ENCODE measurements at places on chromosomes 16 and 17.

DNA sequence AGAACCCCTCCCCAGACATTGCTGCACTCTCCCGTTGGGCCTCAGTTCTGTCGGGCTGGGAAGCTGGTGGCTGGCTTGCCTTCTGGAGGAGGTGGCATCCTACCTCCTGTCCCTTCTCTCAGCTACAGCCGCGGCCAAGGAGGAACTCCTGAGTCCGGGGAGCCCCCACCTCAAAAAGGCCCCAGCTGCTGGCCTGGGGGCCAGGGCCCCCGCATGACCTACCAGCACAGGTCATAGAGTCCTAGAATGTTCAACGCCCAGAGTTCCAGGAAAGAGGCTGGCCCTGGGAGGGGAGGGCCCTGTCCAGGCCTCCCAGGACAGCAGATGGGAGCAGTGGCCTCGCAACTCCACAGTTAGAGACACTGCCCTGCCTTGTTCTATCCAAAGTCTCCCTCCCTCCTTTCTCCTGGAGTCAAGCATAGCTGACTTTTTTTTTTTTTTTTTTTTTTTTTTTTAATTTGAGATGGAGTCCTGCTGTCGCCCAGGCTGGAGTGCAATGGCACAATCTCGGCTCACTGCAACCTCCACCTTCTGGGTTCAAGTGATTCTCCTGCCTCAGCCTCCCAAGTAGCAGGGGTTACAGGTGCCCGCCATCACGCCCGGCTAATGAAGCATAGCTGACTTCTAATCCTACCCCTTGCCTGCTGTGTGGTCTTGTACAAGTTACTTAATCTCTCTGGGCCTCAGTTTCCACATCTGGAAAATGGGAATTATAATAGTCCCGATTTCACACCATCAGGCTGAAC lies 7.1 kb downstream of the CARHSP1 start:
- no peak for DNase-seq

- no peak for DNase-seq
Observed at GRCh38 chr16:24217461-24217860, 38.7 kb upstream of the CACNG3 start.

GRCh38 chr17:49404361-49404760 lies 10.3 kb downstream of the PHB1 start:
- no peak for DNase-seq

DNA sequence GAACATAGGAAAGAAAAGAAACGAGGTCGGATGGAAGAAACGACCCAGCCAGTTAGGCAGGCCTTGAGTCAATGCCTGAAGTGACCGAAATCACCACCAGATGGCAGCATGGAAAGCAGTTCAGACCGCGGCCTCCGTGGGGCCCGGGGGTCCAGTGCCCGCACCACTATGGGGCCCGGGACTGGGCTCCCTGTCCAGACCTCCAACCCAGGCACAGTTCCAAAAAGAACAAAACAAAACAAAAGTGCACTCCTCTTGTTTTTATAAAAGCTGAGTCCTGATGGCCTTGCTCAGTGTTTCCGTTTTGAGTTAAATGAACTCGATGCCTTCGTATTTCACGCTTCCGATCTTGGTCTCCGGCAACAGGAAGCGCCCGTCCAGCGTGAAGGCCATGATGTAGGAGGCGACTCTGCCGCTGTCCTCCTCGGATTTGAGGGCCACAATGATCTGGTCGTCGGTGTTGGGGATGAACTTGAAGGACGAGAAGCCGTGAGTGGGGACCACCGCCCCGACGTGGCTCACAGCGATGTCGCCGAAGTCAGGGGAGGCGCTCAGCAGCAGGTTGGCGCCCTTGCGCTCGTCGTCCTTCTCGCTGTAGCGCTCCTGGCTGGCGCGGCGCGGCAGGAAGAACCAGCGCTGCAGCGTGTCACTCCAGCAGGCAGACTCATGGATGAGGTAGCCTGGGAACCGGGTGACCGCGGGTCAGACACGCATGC lies 13.7 kb upstream of the LGALS3BP start:
- DNase-seq, result peak; percentile 41

DNA sequence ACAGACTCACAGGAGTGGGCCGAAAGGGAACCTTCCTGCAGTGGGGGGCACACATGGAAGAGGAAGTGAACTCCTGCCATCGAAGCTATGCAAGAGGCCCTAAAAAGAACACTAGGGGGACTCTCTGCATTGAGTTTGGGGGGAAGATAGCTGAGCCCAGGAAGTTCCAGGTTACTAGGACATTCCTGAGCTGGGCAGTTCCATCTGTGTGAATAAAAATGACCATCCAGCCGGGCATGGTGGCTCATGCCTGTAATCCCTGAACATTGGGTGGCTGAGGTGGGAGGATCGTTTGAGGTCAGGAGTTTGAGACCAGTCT lies 211.8 kb downstream of the ZNF423 start:
- no peak for DNase-seq

- no peak for DNase-seq
Observed at GRCh38 chr16:14502256-14502875, 127.7 kb downstream of the PARN start.

- DNase-seq, result no peak
Observed at GRCh38 chr17:27848931-27849330, 44.2 kb downstream of the LYRM9 start.

DNA sequence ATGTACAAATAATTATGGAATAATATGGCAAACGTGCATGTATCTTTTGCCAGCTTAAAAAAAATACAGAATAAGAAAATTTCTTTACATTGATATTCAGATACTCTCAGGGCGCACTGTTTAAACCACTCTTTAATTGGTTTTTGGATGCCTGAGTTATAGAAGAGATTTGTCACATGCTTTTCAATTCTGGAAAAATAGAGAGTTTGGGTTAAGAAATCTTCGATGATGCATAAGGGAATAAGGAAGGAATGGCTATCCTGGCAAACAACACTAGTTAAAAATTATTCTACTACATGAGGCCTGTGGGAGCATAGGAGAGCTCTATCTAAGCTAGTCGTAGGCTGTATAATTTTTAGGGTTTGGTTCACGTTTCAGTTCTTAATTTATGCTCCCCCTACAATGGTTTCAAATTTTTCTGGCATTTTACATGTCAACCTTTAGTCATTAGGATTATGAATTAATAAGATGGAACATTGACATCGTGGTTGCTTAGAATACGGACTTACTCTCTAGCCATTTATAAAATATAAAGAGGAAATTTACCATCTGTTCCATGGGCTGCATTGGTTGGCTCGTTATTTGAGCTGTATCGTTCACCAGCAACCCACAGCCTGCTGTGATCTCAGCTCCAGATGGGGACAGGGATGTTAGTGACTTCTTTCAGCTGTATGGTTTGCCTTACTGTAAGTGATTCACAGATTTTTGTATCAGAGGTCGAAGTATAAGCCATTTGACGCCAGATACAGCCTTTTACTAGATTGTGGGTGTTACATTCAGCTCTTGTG lies 15.9 kb downstream of the NARF start:
- DNase-seq, result no peak

- no peak for DNase-seq
Observed at GRCh38 chr16:87698676-87699199, 67.0 kb downstream of the KLHDC4 start.

DNA sequence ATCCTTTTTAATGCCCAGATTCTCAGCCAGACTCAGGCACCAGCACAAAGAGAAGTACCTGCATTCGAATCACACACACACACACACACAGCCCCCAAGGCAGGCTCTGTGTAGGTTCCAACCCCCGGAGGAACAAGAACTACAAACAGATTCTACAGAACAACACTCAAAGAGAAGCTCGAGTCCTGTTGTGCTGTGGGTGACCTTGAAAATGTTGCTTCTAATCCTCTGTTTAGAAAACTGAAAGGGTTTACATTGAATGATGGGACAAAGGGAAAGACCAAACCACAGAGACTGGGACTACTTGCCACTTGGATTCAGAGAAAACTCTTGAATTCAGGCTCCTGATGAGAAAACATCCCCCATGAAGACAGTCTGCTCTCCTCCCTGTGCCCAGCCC lies 568.8 kb upstream of the C16orf82 start:
- no peak for DNase-seq

- no peak for DNase-seq
Observed at GRCh38 chr17:56577190-56577842, 16.2 kb upstream of the NOG start.

GRCh38 chr17:17913695-17914332 lies 58.4 kb downstream of the TOM1L2 start:
- peak; percentile 85 for DNase-seq

GRCh38 chr17:78785011-78785662 lies 3.1 kb upstream of the CYTH1 start:
- DNase-seq, result no peak

- no peak for DNase-seq
Observed at GRCh38 chr16:22912654-22913053, 98.7 kb downstream of the HS3ST2 start.

DNA sequence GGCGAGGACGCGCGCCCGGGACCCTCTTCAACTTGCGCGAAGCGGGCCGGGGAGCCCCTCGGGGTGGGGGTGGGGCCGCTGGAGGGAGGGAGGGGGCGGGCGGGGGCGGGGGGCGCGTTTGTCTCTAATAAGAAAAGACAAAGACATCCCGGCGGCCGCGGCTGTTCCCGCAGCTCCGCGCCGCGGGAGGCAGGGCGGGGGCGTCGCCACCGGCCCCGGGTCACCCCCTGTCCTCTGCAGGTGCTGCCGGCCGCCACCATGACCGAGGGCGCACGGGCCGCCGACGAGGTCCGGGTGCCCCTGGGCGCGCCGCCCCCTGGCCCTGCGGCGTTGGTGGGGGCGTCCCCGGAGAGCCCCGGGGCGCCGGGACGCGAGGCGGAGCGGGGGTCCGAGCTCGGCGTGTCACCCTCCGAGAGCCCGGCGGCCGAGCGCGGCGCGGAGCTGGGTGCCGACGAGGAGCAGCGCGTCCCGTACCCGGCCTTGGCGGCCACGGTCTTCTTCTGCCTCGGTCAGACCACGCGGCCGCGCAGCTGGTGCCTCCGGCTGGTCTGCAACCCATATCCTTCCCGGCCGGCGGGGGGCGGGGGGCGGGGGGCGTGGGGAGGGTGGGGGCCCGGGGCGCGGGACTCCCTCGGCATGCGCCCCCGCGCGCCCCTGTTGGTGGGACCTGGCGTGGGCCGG lies 714 bp downstream of the CACNA1H start:
- no peak for DNase-seq

DNA sequence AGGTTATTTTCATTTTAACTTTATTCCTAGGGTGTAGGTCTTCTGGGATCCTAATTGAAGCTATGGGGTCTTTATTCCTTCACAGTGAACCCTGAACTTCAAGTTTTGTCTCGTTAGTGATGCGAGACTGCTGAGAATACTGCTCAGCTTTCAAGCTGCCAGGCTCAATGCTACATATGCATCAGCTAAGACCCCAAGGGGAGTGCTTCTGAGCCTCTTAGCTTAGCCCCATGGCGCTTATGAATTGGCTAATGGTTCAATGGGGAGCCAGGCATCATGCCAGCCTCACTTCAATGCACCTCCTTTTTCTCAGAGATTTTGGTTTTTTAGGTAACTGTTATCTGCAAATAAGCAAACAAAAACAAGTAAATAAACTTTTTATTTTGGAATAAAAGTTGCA lies 94.1 kb upstream of the SIAH1 start:
- no peak for DNase-seq

DNA sequence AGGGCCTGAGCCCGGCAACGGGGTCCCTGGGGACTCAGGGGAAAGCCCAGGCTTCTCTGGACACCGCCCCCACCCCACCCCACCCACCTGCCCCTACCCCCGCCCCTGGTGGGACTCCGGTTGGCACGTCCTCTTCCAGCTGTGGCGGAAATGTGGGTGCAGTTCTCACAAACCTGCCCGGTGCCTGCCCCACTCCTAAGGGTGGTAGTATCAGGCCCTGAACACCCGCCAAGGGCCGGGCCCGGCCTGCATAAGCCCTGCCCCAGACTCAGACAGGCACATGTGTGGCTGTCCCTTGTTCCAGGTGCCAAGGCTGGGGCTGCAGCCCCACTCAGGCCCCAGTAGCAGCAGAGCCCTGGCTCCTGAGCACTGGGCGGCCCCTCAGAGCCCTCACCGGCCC lies 58.1 kb downstream of the ACTG1 start:
- DNase-seq, result no peak

DNA sequence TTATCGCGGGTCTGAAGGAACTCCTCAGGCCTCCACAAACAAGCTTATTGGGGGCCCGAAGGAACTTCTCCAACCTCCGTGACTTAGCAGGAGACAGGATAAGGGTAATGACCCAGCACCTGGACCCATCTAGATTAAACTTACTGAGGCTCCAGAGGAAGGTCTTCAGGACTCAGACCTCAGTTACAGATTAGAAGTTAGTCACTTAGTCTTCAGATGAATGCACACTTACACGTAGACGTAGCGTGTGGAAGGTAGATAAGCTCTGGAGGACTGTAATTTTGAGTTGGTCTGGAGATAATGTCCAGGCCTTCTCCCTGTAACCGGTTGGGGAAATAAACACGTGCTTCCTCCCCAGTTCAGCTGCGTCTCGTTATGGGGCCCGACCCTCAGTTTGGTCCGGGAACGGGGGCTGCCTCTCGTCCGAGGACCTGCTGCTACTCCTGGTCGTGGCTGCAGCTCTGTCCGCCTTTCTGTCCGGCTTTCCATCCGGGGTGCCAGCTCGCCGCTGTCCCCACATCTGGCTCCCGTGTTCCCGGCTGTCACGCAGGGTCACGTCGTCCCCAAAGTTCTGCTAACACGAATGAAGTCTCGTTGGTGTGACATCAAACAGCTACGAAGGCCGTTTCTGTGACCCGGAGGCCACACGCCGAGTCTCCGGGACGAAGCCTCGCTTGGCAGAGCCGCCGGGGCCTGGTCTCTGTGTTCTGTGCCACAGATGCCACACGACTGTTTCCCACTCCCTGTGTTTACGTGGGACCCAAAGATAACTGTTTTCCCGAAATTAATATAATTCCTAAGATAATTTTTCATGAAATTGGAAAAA lies 11.8 kb upstream of the SECTM1 start:
- DNase-seq, result no peak

GRCh38 chr16:49578435-49579024 lies 204.9 kb downstream of the C16orf78 start:
- DNase-seq, result no peak

DNA sequence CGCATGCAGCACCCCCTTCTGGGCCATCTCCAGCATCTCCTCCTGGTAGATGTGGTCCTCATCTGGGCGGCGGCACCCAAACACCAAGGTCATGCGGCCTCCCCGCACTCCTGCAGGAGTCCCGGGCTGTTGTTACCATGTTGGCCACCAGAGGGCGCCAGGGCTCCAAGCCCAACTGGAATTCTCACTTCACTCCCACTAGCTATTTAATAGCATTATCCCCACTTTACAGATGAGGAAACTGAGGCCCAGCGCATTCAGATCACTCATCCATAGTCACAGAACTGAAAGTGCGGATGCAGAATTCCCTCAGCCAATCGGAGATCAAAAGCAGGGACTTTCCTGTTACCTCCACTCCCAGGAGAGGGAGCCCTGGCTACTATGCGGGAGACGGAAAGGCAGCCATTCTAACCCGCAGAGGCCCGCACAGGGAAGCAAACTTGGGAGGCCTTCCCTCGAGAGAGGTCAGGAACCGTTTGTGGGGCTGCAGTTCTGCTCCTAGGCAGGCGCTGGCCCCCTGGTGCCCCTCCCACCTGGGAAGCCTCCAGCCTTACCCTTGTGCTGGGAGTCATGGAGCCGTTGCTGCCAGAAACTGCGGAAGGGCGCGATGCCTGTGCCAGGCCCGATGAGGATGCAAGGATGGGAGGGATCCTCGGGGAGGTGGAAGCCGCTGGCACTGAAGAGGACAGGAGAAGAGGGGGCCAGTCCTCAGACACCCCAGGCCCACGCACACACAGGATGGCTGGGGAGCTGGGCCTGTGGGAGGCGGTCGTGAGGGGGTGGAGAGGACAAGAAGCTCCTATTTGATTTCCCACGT lies 40.1 kb downstream of the NOS2 start:
- DNase-seq, result peak; percentile 13

GRCh38 chr17:10803350-10803749 lies 549 bp downstream of the TMEM238L start:
- no peak for DNase-seq

- peak; percentile 54 for DNase-seq
Observed at GRCh38 chr16:88634141-88634993, 4.0 kb upstream of the IL17C start.

GRCh38 chr16:48619547-48619946 lies 9.6 kb upstream of the N4BP1 start:
- DNase-seq, result no peak

Data from amniotic epithelial cell (primary cell).